ENCODE measurements at places on chromosomes 13 and 19.

DNA sequence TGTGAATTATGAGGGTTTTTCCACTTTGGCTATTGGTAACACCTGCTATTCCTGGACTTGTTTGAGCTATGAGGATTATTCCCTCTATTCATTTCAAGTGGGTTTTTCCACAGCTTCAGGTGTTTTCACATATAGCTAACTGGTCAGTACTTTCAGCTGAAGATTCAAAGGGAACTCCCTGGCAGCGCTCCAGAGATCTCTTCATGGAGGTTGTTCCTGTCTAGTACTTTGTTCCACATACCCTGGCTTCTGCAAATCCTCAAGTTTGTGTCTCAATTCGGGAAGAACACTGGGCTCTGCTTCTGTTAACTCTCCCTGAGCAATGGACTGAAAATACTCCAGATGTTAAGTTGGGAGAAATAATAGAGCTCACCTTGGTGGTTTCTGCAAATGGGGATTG is 5.6 kb upstream of the ZNF607 start:
- DNase-seq: no peak

- no peak for DNase-seq
These were observed 182.5 kb upstream of the OBI1 start for GRCh38 chr13:78841358-78841963.

- DNase-seq: peak; percentile 71
These were observed 2.5 kb upstream of the ZNF121 start for GRCh38 chr19:9586764-9587163.

GRCh38 chr13:99746637-99747402 is 224.7 kb downstream of the ZIC5 start:
- no peak for DNase-seq

GRCh38 chr19:34482380-34483250 is 1.1 kb downstream of the WTIP start:
- no peak for DNase-seq

GRCh38 chr13:99339736-99340397 is 32.7 kb upstream of the GPR183 start:
- DNase-seq: no peak

- no peak for DNase-seq
These were observed 10.7 kb upstream of the FLT1 start for GRCh38 chr13:28505543-28506135.

DNA sequence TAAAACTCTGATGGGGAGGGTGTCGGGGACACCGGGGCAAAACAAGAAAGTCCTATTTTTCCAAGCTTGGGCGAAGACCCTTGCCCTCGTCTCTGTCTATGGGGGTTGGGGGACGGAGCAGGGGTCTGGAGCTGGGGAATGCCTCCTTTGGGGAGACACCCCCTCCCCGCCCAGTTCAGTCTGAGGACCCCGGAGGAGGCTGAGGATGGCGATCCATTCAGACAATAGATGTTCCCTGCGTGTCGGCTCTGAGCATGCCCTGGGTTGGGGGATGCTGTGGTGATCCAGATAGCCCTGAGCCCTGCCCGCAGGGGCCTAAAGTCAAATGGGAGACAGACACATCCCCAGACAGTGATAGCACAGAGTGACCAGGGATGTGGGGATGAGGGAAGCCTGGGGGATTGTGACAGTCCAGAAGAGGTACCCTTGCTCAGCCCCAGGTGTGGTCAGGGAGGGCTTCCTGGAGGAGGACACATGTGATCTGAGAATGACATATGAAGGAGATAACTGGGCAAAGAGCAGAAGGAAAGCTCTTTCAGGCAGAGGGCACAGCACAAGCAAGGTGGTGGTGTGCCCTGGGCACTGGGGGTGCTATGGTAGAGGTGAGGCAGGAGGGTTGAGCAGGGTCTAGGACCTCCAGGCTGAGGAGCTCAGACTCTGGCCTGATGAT is 9.1 kb downstream of the LRFN3 start:
- no peak for DNase-seq

DNA sequence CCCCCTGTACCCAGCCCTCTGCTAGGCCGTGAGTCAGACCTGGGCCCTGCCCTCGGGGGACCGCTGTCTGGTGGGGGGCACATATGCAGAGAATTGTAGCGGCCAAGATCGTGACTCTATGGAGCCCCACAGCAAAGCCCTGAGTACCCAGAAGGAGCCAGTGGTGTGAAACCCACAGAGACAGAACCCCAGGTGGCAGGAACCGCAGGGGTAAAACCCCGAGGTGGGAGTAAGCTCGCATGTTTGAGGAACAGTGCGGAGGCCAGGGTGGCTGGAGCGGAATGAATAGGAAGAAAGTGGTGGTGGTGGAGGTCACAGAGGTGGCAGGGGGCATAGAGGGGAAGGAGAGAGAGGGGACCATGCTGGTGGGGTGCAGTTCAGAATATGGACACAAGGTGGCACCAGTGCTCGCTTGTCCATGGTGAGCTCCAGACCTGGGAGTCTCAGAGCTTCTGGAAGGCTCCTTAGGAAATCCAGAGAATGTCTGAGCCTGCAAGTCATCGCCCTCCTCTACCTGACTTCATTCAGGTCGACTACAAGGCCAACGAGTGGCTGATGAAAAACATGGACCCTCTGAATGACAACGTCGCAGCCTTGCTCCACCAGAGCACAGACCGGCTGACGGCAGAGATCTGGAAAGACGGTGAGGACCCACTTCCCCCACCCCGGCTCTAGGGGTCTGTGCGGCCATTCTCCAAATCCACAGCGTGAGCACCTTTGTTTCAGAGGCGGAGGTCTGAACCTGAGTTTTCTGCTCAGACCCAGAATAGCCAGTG is 48.9 kb downstream of the MYH14 start:
- no peak for DNase-seq

DNA sequence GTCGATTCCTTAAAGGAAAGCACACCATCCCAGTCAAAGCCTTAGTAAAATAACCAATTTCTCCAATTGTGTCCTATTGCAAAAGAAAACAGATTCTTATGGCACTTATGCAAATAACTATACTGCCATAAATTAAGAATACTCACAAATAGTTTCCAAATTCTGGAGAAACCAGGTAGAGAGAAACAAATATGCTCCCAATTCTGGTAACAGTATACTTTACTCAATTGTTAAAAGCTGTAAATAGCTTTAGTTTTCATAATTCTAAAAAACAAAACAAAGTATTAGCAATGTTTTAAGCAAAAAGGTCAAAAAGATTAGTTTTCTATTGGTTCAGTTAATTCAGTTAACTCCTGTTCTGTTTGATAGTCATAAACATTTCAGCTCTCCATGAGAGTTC is 18.2 kb upstream of the UBAC2 start:
- no peak for DNase-seq

DNA sequence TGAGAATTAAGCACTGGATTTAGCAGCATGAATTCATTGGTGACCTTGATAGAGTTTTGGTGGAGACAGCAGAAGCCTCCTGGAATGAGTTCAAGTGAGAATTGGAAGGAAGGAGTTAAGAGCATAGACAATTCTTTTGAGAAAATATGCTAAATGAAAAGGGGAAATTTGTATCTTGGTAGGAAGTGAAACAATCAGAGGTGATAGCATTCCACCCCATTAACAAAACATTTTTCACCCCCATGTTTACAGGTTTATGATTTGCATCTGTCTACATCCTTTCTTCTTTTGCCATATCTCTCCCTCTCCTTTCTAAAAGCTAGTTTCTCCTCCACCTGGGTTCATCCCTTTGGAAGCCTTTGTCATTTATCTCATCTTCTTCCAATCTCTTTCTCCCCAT is 27.5 kb downstream of the LNX2 start:
- no peak for DNase-seq

- no peak for DNase-seq
These were observed 12.1 kb downstream of the IGFL1 start for GRCh38 chr19:46241626-46242025.

GRCh38 chr13:24709186-24709913 is 29.1 kb downstream of the ATP12A start:
- peak; percentile 58 for DNase-seq
